Progenitor cell of endocrine pancreas (in vitro differentiated cells): ENCODE measurements at places on chromosomes 2 and 18.
A peak's percentile ranks its signal among the peaks of the same experiment; 100 is the strongest.

GRCh38 chr2:77404189-77404588, 118.0 kb downstream of the LRRTM4 start:
- H3K36me3 ChIP-seq, result no peaks in the 10 kb centered on the region
- DNase-seq, result no peak
- no peak overlapping the region for H3K27ac ChIP-seq
- H3K4me3 ChIP-seq, result no peak overlapping the region
- peaks cover 7% of the 10 kb centered on the region for H3K4me1 ChIP-seq
- no peaks in the 10 kb centered on the region for H3K27me3 ChIP-seq

DNA sequence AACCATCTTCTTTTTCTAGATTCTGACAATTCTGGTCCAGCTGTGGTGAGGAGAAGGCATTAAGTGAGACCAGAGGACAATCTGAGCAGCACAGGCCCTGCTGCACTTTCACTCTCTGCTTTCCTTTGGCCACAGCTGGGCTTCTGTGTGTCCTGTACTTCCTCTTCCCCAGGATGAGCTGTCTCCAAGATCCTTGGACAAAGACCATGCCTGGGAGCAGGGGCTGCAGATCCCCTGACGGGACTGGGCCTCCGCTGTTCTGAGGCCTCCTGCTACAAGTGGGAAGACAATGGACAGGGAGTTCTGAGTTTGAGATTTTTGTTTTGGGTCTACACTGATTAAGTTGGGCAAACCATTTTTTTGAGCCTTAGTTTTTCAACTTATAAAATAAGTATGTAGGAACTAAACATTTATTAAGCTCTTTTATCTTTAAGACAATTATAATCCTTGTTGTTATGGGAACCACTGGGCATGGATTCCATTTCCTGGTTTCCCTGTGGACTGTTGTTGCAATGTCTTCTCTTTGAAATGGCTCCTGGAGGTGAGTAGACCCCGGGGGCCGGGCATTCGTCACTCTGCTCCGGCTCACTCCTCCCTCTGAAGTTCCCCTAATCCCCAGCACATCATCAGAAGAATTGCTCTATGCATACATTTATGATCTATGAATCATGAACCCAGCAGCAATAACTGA, 266.6 kb downstream of the ACTR3 start:
- H3K27me3 ChIP-seq, result no peaks in the 10 kb centered on the region
- H3K27ac ChIP-seq, result no peak overlapping the region
- peaks cover 8% of the 10 kb centered on the region for H3K4me1 ChIP-seq

DNA sequence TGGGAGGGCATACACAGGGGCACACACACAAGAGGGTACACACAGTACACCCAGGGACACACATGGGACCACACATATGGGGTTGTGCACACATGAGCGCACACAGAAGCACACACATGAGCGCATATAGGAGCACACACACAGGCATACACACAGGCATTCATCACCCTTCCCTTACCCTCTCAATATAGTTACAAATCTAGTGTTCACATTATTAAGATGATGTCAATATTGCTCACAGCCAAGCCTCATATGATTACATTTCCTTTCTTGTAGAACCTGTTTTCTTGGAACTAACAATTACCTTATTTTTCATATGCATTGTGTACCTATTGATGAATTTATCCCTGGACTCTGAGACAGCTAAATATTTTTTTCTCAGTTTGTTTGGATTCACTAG, 156.7 kb downstream of the FHOD3 start:
- H3K27me3 ChIP-seq, result no peaks in the 10 kb centered on the region
- H3K4me1 ChIP-seq, result peaks cover 18% of the 10 kb centered on the region
- no peak for DNase-seq
- H3K27ac ChIP-seq, result no peak overlapping the region
- H3K36me3 ChIP-seq, result no peaks in the 10 kb centered on the region
- no peak overlapping the region for H3K4me3 ChIP-seq

DNA sequence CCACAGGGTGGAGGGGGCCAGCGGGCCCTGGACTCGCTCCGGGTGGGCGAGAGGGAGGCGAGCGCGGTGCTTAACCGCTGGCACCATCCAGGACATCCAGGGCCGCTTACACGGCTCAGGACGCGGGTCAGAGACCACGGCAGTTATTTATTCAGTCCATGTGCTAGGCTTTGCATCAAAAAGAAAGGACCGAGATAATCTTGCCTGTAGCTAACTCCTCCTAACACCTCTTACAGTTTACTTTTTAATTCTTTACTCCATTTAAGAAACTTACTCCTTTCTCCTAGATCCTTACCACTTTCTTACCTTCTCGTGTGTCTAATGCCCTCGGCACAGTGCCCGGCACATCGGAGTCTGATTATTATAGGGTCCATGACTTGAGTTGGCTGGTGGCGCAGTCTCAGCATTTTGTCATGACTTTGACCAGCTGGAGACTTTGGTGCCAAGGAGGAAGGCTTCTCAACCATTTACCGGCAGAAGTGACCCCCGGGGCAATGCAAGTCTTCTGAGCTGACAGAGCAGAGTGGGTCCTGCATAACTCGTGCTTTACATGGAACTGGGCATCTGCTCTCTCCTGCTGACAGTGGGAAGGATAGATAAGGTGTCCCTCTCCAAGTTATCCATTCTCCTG, 503 bp downstream of the ANXA4 start:
- peak overlapping the region; percentile 94 for H3K27ac ChIP-seq
- H3K27me3 ChIP-seq, result no peaks in the 10 kb centered on the region
- peaks cover 48% of the 10 kb centered on the region for H3K4me1 ChIP-seq
- peaks cover 22% of the 10 kb centered on the region for H3K36me3 ChIP-seq
- peak overlapping the region; percentile 92 for H3K4me3 ChIP-seq
- DNase-seq, result no peak

- H3K4me1 ChIP-seq, result peaks cover 6% of the 10 kb centered on the region
- H3K4me3 ChIP-seq, result no peak overlapping the region
- no peaks in the 10 kb centered on the region for H3K36me3 ChIP-seq
- no peak for DNase-seq
- no peak overlapping the region for H3K27ac ChIP-seq
Observed at GRCh38 chr2:203709416-203710040, 3.1 kb downstream of the CD28 start.

- peaks cover 5% of the 10 kb centered on the region for H3K27me3 ChIP-seq
- H3K4me1 ChIP-seq, result peaks cover 21% of the 10 kb centered on the region
- no peak overlapping the region for H3K27ac ChIP-seq
Observed at GRCh38 chr2:200787351-200788120, 24.2 kb upstream of the BZW1 start.

DNA sequence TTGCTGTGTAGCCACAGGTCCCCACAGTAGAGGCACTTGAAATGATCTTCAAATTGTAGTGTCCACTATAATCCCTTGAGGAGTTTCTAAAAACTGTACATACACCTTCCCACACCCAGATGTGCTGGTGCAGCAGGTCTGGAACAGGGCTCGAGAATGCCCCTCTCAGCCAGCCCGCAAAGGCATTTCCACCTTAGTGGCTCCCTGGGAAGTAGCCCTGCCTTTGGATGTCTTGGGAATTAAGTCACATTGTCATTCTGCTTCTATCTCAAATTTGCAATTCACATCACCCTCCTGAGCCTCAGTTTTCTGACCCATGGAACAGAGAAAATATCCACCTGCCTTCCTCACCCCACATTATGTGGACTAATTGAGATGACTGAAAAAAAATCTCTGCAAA, 44.3 kb upstream of the TCF7L1 start:
- H3K4me3 ChIP-seq, result no peak overlapping the region
- peaks cover 2% of the 10 kb centered on the region for H3K27me3 ChIP-seq
- no peak for DNase-seq

DNA sequence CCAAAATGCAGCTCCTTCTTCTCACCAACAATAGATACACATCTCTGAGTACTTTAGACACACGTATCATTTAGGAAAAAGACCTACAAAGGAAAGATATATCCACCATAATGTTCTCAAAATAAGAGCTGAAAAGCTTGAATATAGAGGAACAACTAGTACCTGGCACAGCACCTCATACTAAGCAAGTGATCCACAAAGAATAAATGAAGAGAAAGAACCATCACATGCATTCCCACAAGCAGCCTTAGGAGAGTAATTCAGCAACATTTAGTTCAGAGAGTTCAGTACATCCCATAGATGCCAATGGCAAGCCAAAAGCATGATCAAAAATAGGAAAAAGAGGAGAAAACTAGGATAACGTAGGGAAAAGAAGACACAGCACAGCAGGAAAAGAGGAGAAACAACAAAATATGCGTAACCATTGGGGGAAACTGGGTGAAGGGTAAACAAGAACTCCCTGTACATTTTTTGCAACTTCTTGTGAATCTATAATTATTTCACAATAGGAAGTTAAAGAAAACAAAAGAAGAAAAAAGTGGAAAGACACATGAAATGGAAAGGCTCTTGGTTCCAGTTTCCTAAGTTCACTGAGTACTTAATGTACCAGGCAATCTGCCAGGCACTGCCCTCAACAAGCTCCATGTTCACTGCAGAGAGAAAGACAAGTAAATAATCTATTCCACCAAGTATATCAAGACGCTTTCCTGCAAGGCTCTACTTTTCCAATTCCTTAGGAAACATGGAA, 22.3 kb downstream of the CLASP1 start:
- H3K4me3 ChIP-seq, result no peak overlapping the region
- H3K4me1 ChIP-seq, result no peaks in the 10 kb centered on the region
- DNase-seq, result no peak
- no peaks in the 10 kb centered on the region for H3K27me3 ChIP-seq
- H3K36me3 ChIP-seq, result peaks cover 7% of the 10 kb centered on the region
- no peak overlapping the region for H3K27ac ChIP-seq

DNA sequence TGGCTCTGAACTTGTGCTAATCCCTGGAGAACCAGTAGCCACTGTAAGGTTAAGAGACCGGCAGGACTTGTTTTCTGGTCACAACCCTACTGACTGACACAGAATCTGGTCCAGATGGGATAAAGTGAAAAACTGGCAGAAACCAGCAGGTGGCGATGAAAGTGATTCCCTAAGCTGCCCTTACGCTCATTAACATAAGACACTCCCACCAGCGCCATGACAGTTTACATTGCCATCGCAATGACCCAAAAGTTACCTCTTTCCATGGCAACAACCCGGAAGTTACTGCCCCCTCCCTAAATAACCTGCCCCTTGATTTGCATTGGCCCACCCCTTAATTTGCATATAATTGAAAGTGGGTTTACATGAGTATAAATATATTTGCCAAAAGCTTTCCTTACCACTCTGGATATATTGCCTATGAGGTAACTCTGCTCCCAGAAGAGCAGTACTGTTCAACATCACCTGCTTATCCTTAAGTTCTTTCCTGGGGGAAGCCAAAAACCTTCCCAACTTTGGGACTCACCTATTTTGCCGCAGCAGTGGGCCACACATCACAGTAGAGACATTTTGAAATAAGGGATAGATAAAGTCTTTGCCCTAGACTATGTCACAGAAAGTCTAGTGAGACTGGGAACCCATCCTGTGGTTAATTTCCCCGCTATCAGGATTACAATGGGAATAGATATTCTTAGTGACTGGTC, 35.8 kb upstream of the AFF3 start:
- peaks cover 29% of the 10 kb centered on the region for H3K27me3 ChIP-seq
- H3K4me3 ChIP-seq, result no peak overlapping the region

GRCh38 chr2:31266804-31267203, 32.9 kb downstream of the EHD3 start:
- no peaks in the 10 kb centered on the region for H3K27me3 ChIP-seq
- H3K4me3 ChIP-seq, result no peak overlapping the region
- H3K27ac ChIP-seq, result no peak overlapping the region
- peaks cover 1% of the 10 kb centered on the region for H3K36me3 ChIP-seq
- H3K4me1 ChIP-seq, result peaks cover 5% of the 10 kb centered on the region

DNA sequence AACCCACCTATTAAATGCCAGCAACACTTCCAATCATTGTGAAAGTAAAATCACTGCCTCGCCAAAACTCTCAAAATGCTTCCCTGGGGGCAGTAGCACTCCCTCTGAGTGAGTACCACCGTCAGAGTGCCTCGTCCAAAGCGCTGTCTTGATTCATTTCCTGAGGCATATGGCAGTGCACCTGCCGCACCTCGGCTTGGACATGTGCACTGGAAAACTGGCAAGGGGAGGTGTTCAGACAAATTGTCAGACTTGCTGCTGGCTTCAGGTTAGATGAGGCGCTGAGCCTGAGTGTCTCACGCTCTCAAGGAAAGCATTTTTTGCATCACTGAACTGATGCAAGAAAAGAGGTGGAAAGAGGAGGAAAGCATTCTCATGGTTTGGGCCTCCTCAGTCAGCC, 132.8 kb downstream of the ATL2 start:
- no peaks in the 10 kb centered on the region for H3K27me3 ChIP-seq
- no peaks in the 10 kb centered on the region for H3K36me3 ChIP-seq
- no peak for DNase-seq
- H3K4me1 ChIP-seq, result no peaks in the 10 kb centered on the region

GRCh38 chr2:126894585-126895182, 4.0 kb upstream of the TEX51 start:
- H3K4me3 ChIP-seq, result no peak overlapping the region
- H3K4me1 ChIP-seq, result no peaks in the 10 kb centered on the region
- no peak for DNase-seq
- H3K27me3 ChIP-seq, result peaks cover 16% of the 10 kb centered on the region

DNA sequence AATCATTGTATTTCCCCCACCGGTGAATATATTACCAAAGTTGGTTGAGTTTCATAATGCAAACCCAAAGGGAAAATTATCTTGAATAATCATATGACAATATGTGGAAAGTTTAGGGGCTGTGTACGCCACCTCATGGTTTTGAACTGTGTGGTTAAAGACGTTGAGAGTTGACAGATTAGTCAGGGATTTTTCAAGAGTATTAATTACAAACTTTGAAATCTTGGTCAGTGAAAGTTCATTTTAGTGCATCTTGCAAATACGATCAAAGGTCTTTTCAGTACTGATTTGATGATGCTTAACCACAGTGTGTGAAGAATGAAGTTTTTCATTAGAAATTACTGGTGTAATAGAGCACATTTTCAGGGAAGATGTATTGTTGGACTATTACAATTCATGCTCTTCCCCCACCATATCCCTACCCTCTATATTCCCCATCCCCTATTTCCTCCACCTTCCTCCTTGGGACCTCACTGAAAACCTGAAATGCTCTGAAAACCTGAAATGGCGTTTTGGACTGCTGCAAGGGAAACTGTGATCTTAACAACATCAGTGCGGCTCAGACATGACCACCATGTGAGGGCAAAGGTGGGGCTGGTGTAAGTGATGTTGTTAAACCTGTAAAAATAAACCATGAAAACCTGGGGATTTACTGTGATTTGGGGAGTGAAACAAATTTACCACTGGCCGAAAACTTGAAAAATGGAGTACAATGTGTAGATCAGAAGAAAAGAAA, 4.5 kb upstream of the BCL2L11 start:
- H3K4me3 ChIP-seq, result no peak overlapping the region
- H3K27ac ChIP-seq, result no peak overlapping the region
- H3K36me3 ChIP-seq, result no peaks in the 10 kb centered on the region
- DNase-seq, result no peak

DNA sequence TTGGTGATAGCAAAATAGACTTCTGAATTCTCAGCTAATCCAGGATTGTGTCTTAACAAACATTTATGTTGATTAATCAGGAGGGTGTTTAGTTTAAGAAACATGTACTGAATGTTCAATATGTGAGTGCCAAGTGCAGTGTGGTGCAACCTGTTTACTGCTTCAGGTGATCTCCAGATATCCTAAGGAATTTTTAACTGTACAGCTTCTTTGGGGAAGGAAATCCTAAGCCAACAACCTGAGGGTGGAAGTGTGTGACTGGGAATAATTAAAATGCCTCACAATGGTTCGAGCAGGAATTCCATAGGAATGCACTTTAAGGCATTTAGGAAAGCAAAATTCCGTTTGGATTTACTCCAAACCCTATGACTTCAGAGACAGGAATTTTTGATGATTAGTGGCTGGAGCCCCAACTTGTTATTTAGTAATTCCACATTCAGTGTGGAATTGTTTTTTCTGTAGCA, 16.4 kb downstream of the CRIM1 start:
- no peaks in the 10 kb centered on the region for H3K27me3 ChIP-seq
- no peak overlapping the region for H3K4me3 ChIP-seq
- DNase-seq, result no peak
- H3K4me1 ChIP-seq, result peaks cover 46% of the 10 kb centered on the region
- no peaks in the 10 kb centered on the region for H3K36me3 ChIP-seq
